ENCODE measurements at places on chromosomes 2 and 18.

- no peak for DNase-seq
These were observed 146.0 kb downstream of the VAPA start for GRCh38 chr18:10059610-10060468.

GRCh38 chr18:7784171-7784570, 217.1 kb downstream of the PTPRM start:
- DNase-seq = no peak

DNA sequence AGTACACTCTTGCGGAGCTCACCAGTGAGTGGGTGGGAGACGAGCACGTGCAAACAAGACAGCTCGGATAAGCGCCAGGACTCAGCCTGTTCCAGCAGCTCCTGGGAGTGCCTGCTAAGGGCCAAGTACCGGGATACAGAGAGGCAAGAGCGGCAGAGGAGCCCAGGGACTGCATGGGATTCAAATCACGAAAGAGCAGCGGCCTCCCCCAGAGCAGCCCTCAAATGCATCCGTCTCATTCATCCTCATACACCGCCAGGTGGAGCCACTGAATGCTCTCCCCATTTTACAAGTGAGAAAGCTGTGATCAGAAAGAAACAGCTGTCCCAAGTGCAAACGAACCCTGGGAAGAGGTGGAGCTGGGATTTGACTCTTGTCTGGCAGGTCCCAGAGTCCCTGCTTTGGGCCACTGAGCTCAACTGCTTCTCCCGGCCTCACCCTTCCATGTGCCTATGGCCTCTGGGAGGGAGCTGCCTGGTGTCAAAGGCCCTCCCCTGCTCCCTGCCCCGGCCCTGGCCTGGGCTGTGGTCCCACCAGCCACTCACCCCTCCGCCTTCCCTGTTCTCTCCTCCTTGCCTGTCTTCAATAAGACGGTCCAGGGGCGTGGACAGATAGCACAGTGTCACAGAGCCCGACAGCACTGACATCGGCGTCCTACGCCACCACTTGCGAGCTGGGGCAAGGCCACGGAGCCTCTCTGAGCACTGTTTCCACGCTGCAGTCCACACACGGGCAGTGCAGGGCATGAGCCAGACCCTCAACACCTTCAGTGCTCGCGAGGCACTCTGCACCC, 72.8 kb upstream of the TAF1B start:
- DNase-seq = peak; percentile 67

DNA sequence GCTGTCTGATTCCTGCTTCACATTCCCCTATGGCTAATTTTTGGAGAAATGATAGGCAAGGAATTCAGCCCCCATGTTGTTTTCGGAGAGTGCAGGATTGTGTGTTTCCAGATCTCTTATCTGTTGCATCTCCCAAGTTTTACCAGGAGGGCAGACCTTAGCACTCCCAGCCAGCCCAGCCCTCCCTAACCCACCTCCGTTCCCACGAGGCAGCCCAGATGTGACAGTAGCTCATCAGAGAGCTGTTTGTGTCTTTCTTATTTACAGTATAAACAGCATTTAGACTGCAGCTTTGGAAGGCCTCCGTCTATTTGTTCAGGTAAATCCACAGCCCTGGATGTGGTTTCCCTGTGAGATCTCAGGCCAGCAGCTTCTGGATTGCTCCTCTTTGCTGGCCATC, 91.6 kb downstream of the THNSL2 start:
- no peak for DNase-seq

Data from brain (organoid and tissue), 16 donors.